Substantia nigra (tissue), 51 donors: ENCODE measurements at places on chromosomes 5 and 9.

- DNase-seq, result no peak
Measured at GRCh38 chr9:97907046-97907445, 15.3 kb downstream of the TRMO start.

GRCh38 chr5:93677359-93677891, 64.0 kb downstream of the POU5F2 start:
- DNase-seq, result no peak

- DNase-seq, result no peak
Measured at GRCh38 chr5:157160001-157160400, 6.1 kb downstream of the GARIN3 start.

DNA sequence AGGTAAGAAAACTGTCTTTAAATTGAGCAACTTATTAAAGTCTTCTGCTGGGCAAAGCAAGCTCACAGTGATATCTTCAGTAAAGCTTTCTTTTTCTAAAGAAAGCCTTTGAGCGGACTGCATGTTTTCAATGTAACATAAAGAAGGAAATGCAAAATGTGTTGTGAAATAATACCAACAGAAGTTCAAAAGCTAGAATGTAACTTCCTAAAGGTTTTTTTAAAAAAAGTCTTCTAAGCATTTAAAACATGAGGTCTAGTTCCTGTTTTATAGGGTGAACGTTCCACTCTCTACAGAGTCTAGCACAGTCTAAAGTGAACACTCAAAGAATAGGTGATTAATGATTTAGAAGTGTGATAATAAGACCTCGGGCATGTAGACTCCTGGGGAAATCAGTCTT, 62.9 kb downstream of the DENND1A start:
- DNase-seq, result no peak

DNA sequence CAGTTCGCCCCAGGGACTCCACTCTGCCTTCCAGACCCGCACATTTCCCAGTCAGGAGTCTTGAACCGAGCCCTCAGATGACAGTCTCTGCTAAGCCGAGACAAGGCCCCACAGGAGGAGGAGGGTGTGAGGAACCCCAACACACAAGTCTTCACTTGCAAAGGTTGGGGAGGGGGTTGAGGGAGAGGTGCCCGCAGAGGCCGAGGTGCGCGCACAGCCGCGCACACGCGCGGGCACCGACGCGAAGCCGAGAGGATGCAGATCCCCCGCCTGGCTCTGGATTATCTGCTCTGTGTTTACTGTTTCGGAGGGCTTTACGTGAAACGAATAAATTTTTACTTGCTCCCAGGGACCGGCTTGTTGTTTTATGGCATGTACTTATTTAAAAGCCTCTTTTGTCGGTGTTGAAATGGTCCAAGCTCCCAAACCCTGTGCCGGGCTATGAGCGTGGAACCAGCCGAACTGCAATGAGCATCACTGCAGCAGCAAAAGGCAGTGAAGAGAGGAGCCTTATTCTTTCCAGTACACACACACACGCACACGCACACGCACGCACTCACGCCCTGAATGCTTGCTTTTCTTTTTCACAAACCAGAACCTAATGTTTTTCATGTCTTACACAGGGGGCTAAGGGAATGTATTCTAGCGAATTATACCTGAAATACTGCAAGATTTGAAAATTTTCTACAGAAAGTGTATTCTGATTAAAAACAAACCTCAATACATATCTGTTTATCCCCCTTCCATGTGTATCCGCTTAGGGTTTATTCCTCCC, 297.7 kb downstream of the PARP8 start:
- no peak for DNase-seq

DNA sequence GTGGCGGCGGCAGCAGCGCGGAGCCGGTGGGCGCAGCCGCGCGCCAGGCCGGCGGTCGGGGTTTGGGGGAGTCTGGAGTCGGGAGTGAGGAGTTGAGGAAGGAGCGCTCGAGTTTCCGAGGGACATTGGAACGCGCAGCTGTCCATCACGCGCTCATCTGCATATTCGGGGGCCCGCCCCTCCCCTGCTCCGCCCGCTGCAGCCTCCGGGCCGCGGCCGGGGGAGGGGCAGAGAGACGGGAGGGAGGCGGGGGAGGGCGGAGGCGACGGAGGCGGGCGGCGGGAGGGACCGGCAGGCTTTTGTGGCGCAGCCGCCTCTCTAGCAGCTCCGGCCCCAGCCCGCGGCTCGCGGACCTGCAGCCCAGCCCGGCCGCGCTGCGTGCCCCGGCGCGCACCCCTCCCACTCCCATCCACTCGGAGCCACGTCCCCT, at the start of gene IRX2:
Gene IRX2 (minus strand): TSS at position 86 of the 430 bp plus-strand sequence. CDS start 264 bp downstream, outside the sequence.
- DNase-seq, result peak; percentile 80

- no peak for DNase-seq
Measured at GRCh38 chr5:159102311-159102934, 2.7 kb upstream of the EBF1 start.
